ENCODE measurements at places on chromosomes 5 and 9.

DNA sequence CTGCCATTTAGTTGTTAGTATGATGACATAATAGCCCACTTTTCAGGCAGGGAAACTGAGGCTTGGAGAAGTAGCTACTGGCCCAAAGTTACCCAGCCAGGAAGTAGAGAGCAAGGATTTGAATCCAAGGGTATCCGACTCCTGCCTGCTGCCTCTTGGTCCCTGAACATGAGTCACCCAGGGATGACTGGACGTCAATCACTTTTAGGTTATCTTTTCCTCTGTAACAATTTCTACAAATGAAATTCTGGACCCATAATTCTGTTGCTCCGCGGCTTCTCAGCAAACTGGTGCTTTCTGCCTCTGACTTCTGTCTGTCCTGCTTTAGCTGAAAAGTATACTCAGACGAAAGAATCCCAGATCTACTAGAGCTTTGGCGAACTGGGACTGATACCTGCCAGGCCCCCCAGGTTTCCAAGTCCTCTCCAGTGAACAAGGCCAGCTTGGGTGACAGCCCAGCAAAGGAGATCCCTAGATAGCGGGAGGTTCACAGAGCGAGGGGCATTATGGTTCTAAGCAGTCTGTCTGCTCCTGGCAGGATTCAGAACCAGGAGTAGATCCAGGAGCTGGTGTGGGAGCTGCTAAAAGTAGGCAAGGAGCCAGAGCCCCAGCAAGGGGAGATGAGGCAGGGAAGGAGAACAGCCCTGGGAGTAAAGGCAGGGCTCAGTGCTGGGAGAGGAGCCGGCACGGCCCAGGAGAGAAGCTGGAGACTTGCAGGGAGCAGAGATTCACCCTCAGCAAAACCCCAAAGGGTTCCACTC lies 20.6 kb downstream of the OLFML2A start:
- DNase-seq = no peak

DNA sequence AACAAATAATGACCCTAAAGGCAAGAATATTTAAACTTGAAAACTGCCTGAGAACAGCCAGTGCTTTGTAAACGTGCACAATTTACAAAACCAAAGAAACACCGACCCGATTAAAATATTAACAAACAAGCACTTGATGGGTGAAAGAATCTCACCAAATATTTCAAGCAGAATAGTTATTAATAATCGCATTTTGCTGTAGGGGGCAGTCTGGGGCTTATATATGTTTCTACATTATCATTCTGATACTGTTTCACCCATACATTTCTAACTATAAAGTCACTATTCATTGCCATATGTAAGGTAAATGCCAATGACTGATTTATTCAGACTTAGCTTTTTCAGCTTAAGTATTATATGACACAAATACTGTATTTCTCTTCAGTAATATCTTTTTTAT lies 37.7 kb downstream of the UBAP2 start:
- DNase-seq = no peak

GRCh38 chr5:56759521-56760216 lies 55.7 kb upstream of the MAP3K1 start:
- DNase-seq = no peak

GRCh38 chr5:151465476-151465875 lies 18.1 kb downstream of the SLC36A1 start:
- DNase-seq = no peak

DNA sequence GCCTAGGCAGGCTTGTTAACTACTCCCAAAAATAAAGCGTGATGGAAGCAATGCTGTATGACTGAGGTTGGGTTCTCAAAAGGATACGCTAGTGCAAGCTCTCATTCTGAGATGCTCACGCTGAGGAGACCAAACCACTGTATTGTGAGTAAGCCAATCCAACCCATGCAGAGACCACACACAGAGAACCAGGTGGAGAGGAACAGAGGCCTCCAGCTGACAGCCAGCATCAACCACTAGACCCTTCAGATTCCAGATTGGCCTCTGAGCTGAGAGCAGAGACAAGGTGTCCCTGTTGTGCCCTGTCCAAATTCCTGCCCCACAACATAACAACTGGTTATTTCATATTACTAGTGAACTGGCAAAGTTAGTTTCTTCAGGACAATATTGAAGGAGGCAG lies 4.5 kb downstream of the TSTD2 start:
- no peak for DNase-seq

DNA sequence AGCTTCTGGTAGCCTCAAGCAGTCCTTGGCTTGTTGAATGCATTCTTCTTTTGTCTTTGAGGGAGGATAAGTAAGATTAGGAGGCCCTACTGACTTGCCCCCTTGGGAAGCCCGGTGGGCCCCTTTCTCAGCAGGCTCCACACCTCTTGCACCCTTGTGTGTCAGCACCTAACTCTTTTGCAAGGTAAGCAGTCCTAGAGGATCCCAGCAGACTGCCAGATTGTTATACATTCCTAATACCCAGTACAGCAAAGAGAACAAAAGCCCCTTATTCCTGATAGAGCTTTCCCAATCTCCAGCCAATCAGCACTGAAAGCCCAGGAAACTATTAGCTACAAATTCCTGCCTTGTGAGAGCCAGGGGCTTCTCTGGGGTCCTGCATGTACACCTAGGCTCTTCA lies 152.8 kb downstream of the RAB3C start:
- DNase-seq = no peak

GRCh38 chr5:129906177-129906887 lies 2.1 kb downstream of the CHSY3 start:
- DNase-seq = no peak

DNA sequence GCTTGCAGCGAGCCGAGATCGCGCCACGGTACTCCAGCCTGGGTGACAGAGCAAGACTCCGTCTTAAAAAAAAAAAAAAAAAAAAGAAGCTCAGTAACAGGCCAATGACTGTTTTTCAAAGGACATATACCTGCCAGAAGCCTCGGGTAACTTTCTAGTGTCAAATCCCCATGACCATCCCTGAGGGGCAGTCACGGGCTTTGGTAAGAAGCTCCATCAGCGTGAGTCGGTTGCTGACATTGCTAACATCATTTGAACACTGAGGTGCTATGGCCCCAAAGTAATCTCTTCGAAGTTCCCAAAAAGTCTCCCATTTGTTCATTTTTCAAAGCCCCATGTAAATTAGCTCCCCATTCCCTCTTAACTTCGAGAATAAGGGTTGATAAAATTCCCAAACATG lies 11.6 kb downstream of the NAIP start:
- no peak for DNase-seq

DNA sequence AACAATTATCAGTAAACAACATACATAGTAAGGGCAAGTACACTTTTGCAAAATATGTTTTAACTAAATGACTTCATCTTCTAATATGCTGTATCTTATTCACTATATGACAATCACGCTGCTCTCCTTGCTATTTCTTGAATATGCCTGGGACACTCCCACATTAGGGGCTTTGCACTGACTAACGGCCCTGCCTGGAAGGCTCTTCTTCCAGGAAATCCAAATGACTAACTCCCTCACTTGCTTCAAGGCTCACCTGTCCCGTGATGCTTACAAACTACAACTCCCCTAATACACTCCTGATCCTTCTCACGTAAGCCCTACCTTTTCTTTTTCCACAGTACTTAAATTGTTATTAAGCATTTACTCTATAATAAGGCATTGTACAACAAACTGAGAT lies 10.6 kb downstream of the ERP44 start:
- DNase-seq = no peak

DNA sequence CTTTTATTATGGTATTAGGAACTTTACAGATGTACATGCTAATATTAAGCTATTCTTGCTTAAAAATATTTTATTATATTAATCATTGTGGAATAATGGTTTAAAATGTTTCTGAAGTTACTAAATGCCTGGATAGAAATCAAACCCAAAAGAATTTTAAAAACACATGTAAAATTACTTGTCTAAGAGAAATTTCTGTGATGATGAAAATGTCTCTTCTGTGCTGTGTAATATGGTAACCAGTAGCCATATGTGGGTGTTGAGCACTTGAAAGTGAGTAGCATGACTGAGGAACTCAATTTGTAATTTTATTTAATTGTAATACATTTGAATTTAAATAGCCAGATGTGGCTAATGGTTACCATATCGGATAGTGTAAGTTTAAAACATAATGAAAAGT lies 66.7 kb upstream of the HSPB3 start:
- DNase-seq = no peak

DNA sequence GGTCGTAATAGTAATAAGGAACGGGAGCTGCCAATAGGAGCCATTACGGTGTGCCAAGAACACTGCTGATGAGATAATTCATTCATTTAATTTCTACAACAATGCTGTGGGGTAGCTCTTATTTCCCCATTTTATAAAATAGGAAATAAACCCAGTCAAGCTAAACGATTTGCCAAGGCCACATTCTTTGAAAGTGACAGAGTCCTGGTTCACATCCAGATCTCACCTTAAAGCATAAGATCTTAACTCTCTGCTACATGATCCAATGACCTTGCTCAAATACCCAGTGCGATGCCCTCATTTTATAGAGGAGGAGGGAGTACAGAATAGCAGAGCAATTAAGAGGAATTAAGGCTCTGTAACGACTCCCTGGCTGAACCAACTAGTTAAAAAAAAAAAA lies 5.0 kb downstream of the PDE6A start:
- no peak for DNase-seq

DNA sequence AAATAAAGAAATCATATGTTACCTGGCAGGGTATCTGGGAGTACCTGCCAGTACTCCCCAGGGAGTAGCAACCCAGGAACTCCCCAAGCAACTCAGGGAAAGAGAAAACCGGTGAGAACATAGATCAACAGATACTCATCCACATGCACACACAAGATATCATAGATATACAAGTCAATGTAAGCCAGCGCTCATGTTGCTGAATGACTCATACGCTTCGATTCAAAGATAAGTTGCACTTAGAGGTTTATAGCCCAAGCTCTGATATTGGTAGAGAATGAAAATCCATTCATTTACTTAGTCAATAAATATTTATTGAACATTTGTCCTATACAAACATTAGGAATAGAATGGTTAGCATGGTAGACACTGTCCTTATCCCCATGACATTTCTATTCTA lies 219.1 kb upstream of the TRPC7 start:
- DNase-seq = no peak

- no peak for DNase-seq
These were observed 61.0 kb upstream of the PRDM9 start for GRCh38 chr5:23446424-23446823.

DNA sequence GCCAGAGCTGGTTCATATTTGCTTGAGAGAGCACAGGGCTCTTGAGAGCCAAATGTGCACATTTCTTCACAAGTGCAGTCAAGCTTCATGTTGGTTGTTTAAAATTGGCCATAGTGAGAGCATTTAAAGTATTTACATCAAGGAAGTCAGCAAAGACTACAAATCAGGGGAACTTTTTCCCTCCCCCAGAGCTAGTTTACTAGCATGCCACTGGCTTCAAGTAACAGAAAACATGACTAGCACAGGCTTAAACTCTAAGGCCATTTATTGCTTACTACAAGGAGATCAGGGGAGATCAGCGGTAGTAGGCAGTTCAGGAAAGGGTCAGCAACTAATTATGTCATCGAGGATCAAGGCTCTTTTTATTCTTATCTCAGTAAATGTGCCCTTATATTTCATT lies 11.0 kb upstream of the CCDC171 start:
- DNase-seq = no peak

GRCh38 chr5:151665613-151666012 lies 21.1 kb downstream of the SPARC start:
- DNase-seq = no peak

DNA sequence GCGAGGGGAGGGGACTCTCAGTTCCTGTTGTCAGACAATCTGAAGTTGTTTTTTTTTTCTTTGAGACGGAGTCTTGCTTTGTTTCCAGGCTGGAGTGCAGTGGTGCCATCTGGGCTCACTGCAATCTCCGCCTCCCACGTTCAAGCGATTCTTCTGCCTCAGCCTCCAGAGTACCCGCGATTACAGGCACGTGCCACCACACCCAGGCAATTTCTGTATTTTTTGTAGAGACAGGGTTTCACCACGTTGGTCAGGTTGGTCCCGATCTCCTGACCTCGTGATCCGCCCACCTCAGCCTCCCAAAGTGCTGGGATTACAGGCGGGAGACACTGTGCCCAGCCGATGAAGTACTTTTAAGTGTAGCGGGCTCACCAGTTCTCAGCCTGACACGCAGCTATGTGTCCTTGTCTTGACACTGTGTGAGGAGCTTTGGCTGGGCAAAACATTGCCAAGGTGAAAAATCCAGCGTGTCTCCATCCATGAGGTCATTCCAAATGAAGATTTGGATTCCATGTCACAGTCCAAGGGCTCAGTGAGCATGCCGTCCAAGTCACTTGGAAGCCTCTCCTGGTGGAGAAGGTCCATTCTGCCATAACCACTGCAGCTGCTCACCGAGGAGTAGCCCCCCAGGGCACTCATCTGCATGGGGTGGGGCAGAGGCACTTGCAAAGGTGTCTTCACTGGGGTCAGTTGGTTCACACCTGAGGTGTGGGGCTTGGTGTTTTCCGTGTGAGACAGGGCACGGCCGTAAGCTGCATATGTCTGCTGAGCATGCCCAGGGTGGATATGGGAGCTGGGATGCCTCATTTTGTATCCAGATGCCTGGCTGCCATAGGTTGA lies 32.0 kb downstream of the OR2V1 start:
- DNase-seq = no peak

DNA sequence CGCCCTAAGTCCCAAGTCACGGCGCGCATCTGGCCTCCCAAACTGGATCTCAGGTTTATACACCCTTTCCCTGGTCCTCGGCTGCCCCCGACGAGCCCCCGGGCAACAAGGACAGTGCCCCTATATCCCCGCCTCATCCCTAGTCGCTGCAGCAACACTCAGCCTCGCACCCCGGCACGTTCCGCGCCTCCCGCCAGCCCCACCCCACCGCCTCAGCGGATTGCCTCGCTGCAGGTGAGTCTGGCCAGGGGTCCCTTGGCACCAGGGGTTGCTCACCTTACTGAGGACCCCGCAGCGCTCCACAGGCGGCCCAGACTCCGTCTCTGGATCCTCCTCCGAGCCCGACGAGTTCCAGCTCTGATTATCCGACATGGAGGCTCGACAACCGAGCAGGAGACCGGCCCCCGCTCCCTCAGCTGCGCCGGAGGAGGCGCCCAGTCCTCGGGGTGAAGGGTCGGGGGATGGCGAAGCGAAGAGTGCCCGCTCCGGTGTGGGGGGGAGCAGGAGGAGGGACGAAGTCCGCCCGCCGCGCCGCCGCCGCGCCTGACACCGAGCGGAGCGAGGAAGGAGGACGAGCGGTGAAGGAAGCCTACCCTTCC lies 494 bp downstream of the CERT1 start:
- no peak for DNase-seq

- no peak for DNase-seq
These were observed at the start of gene BNC2 for GRCh38 chr9:16870596-16871335. TSS of gene BNC2 (minus strand) at chr9:16870670. CDS start at chr9:16870648, 22 bp downstream.

All from stimulated activated CD4-positive, alpha-beta T cell treated with anti-CD3 and anti-CD28 coated beads, Interleukin-12 subunit alpha, Interleukin-12 subunit beta, amount 100 ng/mL, for 24 hours (primary cell).